Tibial nerve (tissue), 4 donors: ENCODE measurements at places on chromosomes 5 and 9. TPM values are rescaled to one million over a fixed set of nuclear protein-coding genes. Genes with fewer than 3 reads are reported as not detected.

DNA sequence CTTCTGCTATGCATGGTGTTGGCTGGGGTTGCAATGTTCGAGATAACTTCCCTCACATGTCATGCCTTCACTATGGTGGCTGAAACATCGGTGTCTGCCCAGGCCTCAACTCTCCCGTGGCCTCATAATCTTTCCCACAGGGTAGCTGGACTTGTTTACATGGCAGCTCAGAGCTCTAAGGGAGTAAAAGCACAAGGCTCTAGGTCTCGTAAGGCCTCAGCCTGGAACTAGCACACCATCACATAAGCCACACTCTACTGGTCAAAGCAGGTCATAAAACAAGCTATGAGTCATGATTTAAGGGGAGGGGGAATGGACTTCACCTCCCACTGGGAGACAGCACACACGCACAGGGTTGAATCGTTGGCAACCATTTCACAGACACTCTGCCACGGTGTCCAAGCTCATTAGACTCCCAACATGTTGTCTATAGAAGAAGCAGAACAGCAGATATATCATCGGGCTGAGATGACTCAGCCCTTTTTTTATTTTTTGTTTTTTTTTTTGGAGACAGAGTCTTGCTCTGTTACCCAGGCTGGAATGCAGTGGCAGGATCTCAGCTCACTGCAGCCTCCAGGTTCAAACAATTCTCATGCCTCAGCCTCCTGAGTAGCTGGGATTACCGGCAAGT, 66.8 kb upstream of the IL17B start:
- DNase-seq, result no peak

GRCh38 chr9:93225417-93225816, 41.5 kb downstream of the WNK2 start:
- DNase-seq, result no peak

DNA sequence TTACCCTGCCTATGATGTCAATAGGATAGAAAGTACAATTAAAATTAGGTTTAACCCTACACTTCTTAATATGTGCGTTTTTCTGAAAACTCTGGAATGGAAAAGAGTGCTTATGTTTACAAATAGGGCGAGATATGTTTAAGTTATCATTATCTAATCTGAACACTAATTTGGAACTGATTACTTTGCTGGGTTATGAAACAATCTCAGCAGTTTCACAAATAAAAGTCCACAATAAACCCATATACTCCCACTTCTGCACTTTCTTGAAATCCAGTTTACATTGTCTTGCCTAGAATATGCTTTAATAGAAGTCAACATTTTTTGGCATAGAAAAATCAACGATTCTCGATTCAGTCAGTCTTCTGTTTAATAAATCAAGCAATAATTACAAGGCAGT, 236.3 kb downstream of the NFIB start:
- DNase-seq, result no peak

GRCh38 chr9:26234865-26235264, 556.6 kb upstream of the TUSC1 start:
- DNase-seq, result no peak

GRCh38 chr5:53422539-53422938, 57.9 kb upstream of the FST start:
- DNase-seq, result no peak

GRCh38 chr9:25412646-25413045, 265.6 kb downstream of the TUSC1 start:
- no peak for DNase-seq

GRCh38 chr9:14829204-14829603, 81.0 kb downstream of the FREM1 start:
- no peak for DNase-seq

DNA sequence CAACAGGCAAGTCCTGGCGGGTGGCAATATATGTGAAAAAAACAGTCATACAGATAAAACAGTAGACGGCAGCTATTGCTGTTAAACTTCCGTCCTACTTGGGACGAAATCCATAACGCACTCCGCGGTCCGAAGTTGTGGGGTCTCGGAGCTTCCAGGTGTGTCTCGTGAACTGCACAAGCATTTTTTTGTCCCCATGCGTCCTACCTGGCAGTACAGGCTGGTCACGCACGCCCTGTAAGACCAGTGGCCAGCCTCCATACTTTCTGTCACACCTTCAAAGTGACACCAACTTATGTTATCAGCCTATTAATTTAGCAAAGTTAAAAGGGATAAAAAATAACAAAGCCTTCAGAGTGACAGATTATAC, 51.3 kb downstream of the TGFBI start:
- no peak for DNase-seq

DNA sequence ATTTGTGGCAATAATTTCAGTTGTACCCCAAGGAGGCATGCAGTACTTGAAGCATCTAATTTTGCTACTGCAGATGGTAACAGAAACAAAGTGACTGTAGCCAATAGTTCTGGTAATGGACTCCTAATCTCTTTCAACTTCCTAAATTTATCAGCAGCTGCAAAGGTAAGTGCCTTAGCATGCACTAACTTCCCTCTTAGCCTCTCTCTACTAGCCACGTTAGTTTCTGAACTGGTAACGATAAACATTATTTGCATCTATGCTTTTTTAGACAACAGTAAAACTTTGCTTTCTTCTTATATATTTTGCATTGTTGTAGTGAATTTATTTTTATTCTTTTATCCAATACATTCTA, 6.2 kb upstream of the CKS2 start:
- no peak for DNase-seq

- no peak for DNase-seq
These were observed 275.5 kb downstream of the ARHGEF28 start for GRCh38 chr5:73901455-73901854.

GRCh38 chr5:138464388-138465260, 655 bp upstream of the EGR1 start:
- peak; percentile 98 for DNase-seq

DNA sequence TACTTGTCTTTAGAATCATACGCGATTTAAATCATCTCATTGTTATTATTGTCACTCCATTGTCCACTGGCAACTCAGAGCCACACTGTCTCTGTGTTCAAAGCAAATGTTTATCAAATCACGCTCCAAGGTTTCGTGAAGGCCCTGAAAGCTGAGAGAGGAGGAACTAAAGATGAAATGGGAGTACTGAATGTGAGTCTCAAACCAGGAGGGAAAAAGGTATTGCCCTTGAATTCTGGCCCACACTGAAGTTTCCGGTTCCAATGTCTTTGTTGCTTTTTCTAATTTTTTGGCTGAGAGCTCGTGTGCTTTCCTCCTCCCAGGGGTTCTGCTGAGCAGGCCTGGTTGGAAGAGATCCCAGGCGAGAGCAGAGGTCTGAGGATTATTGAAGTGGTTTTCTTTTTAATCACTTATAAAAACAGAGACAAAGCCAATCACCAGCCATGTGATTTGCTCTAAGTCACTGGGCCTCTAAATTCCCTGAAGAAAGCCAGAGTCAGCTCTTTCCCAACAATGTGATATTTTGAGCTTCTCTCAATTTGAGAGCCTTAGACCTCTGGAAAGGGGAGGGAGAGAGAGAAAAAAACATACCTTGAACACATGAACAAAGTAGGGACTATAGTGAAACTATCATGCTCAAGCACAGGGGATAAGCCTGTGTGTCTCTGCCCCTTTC, 420.8 kb upstream of the GRAMD2B start:
- DNase-seq, result peak; percentile 43

GRCh38 chr5:83911367-83911919, 190.8 kb upstream of the HAPLN1 start:
- no peak for DNase-seq

- DNase-seq, result no peak
These were observed 57.8 kb upstream of the AKNA start for GRCh38 chr9:114445616-114446015.

DNA sequence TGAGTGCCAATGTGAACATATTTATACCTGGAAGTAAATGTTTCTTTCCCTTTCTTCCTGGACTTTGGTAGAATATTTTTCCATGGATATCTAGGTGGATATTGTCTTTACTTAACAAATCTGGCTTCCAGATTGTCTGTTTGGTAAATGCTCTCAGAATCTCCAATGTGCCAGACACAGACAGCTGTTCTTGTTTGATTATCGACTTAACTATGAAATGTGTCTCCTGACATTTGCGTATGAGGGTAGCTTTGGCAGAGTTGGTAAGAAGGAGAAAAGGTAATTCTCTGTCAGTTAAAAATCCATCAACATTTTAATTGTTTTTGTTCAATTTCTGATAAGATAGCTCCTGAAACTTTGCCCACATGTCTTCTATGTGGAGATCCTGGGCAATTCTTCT, 196.4 kb upstream of the NUDT12 start:
- no peak for DNase-seq

GRCh38 chr5:141778206-141778605, 96.2 kb upstream of the ARAP3 start:
- no peak for DNase-seq

DNA sequence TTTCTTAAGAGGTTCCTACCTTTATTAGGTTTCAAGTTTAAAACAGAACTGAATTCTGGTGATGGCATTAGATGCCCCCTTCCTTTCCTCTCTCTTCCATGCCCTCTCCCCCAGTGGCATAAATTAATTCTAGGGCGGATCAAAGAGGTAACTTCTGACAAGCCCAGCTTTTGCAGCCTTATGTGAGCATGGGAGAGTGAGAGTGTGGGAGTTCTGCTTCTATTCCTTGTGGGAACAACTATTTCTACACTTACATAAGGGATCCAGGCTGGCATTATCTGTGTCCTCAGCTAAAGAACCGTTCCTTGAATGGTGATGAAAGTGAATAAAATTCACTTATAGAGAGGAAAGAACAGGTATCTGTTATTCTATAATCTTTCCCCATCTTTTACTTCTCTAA, 437.6 kb downstream of the KIF4B start:
- no peak for DNase-seq

GRCh38 chr5:165457859-165458481, 1952.6 kb downstream of the MAT2B start:
- no peak for DNase-seq

- no peak for DNase-seq
These were observed 2.3 kb downstream of the DCANP1 start for GRCh38 chr5:135444881-135445280.

- no peak for DNase-seq
These were observed 145.4 kb downstream of the MAPKAP1 start for GRCh38 chr9:125561509-125562148.

DNA sequence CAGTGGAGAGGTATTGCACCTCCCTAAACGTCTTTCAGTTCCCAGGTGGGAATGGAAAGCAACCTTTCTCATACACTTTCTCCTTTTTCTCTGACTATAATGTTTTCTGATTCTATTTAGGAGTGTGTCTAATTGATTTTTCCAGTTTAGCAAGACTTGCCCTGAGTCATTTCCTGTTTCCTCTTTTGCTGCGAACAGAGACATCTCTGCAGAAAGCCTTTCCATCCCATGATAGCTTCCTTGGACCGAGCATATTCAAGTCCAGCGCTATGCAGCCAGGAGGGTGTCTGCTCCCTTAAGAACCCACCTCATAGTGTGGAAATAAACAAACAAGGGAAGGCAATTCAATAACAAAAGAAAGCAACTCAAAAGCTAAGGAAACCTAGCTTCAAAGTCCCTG, 60.0 kb upstream of the CDH6 start:
- DNase-seq, result no peak

GRCh38 chr5:143976055-143976454, 164.1 kb downstream of the HMHB1 start:
- DNase-seq, result no peak

DNA sequence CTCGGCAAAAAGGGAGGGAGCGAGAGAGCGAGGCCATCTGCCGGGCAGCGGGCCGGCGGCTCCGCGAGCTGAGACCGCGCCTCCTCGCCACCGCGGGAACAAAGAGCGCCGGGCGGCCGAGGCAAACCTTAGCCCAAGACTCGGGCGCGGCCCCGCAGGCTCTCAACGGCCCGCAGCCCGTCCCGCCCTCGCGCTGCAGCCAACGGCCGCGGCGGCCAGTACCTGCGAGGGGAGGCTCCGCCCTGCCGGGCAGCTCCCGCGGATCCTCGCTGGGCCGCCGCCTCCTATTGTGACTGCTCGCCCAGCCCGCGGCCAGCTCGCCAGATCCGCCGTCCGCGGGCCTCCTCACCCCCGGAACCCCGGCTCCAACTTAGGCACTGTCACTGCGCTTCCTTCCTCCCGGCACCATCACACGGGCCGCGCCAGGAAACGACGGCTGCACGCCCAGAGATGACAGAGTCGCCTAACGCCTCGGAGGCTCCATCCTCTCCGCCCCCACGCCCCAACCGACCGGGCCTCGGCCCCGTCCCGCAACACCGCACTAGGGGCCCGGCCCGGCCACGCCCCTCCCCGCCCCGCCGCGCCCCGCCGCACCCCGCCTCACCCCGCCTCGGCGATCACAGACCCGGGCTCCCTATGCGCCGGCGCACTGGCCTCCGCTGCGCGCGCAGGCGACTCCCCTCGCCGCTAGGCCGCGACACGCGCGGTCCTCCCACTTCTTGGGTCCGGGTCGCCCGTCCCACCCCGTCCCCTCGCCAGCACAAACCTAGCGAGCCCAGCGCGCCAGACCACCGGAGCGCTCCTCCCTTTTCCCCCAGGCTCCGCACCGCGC, 479 bp upstream of the RNF38 start:
- peak; percentile 77 for DNase-seq

Gene SSBP2
- total RNA-seq, result 95.1 TPM

Gene OGN
- 33.9 TPM for total RNA-seq

Gene NPDC1
- 237 TPM for total RNA-seq

Gene HAND1
- total RNA-seq, result not detected
